Fibroblast of gingiva (primary cell): ENCODE measurements at places on chromosomes 3 and 15.

GRCh38 chr15:66359740-66360139 lies 3.3 kb upstream of the TIPIN start:
- DNase-seq, result no peak

DNA sequence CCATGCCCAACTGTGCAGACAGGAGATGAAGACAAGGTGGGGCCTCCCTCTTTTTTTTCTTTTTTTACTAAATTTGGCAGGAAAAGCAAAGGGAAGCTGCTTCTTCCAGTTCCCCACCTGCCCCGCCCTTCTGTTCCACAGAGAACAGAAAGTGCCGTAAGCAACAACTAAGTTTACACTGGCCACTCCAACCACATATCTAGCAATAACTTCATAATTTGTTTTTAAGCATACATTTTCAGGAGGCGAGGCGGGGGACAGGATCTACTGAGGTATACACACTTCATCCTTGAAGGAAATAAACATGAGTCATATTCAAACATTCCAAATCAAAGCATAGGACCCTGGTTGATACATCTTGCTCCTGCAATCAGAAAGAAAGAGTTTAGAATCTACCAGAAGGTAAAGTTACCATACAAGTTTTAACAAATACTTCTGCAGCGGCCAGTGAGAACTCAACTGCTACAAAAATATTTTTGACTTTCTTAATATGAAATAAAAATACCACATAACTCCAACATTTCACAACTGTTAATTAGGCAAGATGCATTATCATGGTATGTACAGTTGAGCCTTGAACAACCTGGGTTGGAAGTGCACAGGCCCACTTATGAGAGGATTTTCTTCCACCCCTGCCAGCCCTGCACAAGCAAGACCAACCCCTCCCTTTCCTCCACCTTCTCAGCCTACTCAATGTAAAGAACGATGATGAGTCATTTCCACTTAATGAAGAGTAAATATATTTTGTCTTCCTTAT lies 50.7 kb downstream of the FOXP1 start:
- DNase-seq, result no peak

GRCh38 chr3:72582211-72582878 lies 265.9 kb downstream of the SHQ1 start:
- DNase-seq, result no peak

GRCh38 chr15:48076454-48076853 lies 44.3 kb upstream of the SLC24A5 start:
- no peak for DNase-seq

DNA sequence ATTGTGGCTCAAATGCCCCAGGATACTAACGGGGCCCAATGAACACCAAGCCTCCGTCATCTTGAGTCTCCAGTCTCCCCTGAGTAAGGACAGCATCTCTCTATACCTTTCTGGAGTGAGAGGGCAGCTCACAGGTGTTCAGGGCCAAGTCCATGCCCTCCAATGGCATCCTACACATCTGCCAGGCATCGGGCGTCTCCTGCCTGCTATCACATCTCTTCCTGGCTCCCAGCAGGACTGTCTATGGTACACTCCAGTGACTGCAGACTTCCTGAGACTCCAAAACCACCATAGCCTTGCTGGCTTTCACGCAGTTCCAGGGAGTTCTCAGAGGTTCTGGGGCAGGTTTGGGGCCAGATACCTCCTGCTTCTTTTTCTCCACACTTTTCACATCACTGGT lies 28.3 kb downstream of the CX3CR1 start:
- no peak for DNase-seq

- DNase-seq, result no peak
Observed at GRCh38 chr3:134363381-134363755, 10.9 kb downstream of the AMOTL2 start.

DNA sequence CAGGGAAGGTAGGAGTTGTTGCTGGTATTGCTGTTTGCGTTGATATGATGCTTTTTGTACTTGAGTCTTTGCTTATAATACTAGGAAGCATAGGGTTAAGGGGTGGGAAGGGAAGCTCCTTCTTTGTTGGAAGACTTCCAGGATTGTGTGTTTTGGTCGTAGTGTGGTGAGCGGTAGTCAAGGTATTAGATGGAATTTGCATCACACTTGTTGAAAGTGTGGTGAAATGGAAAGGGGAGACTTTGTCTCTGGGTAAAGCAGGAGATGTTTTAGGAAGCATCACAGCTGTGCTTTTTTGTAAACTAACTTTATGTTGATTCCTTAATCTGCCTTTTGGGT lies 14.9 kb downstream of the IGSF10 start:
- DNase-seq, result no peak

DNA sequence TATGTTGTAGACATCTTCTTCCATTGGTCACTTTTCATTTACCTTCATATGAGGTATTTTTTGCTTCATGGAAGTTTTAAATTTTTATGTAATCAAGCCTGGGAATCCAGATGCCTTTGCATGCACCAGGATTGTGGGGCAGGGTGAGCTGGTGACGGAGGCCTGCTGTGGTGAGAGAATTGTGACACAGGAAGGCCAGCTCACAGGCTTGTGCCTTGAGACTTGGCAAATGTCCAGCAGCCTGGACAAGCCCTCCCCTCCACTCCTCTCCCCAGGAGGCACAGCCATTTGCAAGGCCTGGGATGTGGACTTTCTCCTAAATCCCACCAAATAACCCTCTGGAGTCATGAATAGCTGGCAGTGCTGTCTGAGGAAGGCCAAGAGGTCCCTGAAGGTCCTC lies 67.4 kb downstream of the RHCG start:
- no peak for DNase-seq

GRCh38 chr3:147887797-147888196 lies 478.6 kb downstream of the ZIC1 start:
- no peak for DNase-seq

DNA sequence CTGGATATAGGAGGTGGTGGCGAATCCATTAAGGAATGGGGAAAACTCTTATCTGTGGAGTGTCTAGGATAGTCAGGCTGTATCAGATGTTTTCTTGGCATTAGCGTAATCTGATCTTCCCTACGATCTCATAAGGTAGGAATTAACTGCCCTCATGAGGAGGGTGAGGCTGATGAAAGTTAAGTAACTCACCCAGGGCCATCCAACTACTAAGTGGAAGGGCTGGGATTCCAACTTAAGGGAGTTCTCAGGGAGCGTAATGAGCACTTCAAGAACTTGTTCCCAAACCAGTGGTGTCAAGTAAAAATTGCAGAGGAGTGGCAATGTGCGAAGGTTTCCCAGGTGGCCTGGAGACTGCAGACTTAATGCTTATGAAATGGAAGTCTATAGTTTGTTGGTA lies 55.9 kb upstream of the OSBPL11 start:
- peak; percentile 9 for DNase-seq

GRCh38 chr3:47283193-47283537 lies 421 bp downstream of the KLHL18 start:
- DNase-seq, result no peak

GRCh38 chr3:97439373-97439772 lies 325.2 kb upstream of the ARL6 start:
- DNase-seq, result no peak

DNA sequence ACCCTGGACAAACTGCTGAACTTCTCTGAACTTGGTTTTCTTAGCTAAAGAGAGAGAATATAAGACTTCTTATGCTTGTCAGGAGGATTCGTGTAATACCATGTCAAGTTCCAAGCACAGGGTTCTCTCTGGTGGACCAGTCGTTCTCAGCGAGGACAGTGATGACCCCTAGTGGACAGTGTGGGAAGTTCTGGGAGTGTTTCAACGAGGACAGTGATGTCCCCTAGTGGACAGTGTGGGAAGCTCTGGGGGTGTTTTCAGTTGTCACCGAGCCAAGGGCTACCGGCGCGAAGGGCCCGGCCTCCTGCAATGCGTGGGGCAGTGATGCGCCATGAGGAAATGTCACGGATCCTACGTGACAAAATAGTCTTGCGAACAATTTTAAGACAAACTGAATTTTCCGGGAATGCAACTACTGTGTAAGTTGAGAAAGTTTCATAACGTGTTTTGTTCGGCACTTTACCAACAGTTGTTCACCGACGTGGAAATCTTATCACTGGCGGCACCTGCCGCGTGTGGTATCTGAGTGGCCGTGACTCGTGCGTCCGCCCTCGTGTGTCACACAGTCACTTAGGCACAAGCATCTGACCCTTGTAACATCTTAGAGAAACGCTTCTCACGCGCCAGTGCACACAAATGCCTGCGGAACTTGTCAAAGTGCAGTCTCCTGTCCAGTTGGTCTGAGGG lies 39.3 kb upstream of the MUC4 start:
- peak; percentile 80 for DNase-seq

DNA sequence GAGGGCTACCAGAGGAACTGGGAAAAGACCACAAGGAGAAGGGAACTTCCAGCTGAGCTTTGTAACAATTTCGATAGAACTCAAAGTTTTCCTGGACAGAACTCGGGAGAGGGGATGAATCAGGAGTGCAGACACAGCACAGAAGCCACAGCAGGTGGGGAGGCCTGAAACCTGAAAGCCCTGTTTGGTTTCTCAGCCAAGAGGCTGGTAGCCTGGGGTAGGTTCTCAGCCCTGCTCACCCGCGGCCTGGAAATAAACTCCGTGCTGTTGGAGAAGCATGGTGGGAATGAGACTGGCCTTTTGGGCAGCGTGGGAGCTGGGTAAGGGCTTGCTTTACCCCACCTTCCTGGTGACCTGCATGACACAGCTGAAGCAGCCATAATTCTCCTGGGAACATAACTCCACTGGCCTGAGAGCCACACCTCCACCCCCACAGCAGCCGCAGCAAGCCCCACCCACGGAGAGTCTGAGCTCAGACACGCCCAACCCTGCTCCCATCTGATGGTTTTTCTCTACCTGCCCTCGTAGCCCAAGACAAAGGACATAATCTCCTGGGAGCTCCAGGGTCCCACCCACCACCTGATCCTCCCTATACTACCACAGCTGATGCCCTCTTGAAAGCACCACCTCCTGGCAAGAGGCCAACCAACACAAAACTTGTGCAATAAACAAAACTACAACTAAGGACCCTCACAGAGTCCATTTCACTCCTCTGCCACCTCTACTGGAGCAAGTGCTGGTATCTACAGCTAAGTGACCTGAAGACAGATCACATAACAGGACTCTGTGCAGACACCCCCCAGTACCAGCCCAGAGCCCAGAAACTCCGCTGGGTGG lies 52.5 kb upstream of the CHRM5 start:
- no peak for DNase-seq

DNA sequence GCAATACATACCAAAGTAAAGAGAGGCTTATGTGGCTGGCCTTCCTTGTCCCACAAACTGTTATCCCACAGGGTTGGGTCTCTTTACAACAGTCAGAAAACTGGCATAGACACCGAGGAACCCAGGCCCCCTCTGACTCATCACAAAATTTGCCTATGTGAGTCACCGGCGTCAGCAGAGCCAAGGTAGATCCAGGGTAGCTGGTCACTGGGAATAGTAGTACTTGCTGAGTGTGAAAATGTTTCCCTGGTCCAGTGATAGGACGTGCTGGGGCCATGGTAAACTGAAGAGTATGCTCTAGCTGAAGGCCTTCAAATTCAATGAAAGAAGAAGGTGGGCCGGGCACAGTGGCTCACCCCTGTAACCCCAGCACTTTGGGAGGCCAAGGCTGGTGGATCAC lies 27.1 kb upstream of the SKIL start:
- DNase-seq, result no peak

DNA sequence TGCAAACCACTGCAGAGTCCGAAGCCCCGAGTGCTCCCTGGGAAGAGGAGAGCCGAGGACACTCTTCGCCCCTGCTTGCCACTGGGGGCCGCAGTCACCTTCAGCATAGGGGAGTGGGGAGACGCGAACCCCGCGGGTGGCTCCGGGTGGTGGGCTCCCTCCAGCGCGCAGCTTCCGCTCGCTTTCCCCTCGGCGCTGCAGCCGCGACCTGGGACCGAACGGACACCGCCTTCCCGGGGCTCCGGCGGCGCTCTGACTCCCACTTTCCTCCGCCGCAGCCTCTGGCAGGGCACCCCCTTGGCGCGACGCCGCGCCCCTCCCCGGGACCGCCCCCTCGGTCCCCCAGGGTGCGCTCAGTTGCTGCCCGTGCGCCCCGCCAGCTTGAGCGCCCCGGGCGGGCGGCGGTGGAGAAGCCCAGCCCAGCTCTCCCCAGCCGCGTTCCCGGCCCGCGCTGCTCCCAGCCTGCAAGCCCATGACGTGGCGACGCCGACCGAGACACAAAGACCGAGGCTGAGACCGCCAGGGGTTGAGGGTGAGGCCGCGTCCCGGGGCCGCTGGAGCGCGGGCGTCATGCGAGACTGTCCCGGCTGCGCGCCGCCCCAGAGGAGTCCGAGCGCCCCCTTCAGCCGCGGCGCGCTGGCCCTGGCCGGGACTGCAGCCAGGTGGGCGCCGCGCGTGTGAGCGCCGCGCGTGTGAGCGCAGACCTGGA lies at the start of gene MINAR1:
Gene MINAR1, plus strand, starts transcription at position 701 of the 709 bp plus-strand sequence. CDS start 23,812 bp downstream, outside the sequence.
- peak; percentile 33 for DNase-seq

- DNase-seq, result peak; percentile 8
Observed at GRCh38 chr15:80660119-80660518, 35.0 kb upstream of the ABHD17C start.

- DNase-seq, result no peak
Observed at GRCh38 chr3:152054315-152054714, 180.9 kb downstream of the SUCNR1 start.

DNA sequence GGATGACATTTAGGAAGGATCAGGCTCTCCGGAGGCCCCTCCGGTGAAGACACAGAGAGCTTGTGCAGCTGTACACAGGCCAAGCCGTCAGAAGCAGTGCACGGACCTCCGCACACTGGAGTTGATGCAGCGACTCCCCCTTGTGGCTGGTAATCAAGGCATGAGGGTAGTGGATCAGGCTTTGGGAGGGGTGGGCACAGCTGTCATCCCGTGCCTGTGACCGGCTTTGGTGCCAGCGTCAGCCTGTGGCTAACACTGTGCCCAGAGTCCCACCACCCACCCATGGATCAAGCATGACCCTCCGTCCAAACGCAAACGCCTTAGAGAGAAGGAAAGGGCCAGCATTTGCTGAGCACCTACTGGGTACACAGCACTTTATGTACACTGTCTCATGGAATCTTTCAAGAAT lies 8.2 kb upstream of the GRIP2 start:
- peak; percentile 52 for DNase-seq

- DNase-seq, result no peak
Observed at GRCh38 chr3:130606336-130606735, 89.4 kb downstream of the COL6A6 start.

DNA sequence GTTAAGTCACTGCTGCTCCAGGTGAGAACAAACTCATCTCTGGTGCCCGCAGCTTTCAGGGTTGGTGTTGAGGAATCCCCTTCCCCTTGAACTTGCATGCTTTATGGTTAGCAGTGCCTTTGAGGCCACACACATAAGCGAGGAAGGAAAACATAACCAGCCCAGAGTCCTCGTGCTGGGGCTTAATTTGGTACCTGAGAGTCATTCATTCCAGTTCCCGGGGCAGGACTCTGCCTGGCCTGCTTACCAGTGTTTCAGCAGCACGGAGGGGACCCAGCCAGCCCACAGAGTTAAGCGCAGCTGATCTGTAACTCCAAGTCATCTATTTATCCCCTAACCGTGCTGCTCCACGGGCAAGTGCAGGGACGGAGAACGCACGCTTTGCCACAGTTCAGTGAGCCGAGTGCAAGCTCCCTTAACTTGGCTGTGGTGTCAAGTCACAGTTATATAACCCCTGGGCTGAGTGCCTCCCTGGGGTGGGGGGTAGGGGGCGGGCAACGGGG lies 302.3 kb upstream of the ICE2 start:
- DNase-seq, result no peak

GRCh38 chr15:25930931-25931330 lies 67.8 kb upstream of the ATP10A start:
- no peak for DNase-seq

- DNase-seq, result no peak
Observed at GRCh38 chr15:55247311-55247710, 42.3 kb downstream of the RAB27A start.
